Pulmonary artery endothelial cell (primary cell): ENCODE measurements at places on chromosomes 3 and 15. TPM values are rescaled to one million over a fixed set of nuclear protein-coding genes. Genes with fewer than 3 reads are reported as not detected.

- DNase-seq = no peak
Observed at GRCh38 chr3:14453876-14454638, 51.7 kb downstream of the SLC6A6 start.

Gene ACTRT3
- 4.0 and 5.1 TPM in 2 replicates for total RNA-seq

DNA sequence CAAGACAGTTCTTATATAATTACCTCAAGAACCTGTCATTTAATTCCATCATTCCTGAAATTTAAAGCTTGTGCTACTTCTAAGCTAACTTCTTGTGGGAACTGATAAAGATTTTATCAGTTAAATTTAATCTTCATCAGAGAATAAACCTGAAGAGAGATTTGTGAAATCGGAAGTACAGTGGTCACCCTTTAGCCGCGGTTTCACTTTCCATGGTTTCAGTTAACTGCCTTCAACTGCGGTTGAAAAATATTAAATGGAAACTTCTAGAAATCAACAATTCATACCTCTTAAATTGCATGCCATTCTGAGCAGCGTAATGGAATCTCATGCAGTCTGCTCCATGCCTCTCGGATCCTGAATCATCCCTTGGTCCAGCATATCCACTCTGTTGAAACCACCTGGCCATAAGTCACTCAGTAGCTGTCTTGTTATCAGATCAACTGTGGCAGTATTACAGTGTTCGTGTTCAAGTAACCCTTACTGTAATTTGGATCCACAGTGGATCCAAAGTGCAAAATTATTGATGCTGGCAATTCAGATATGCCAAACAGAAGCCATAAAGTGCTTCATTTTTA, 626.1 kb downstream of the CADM2 start:
- DNase-seq = no peak

Gene CD86
- not detected in 2 replicates for total RNA-seq

Gene PLA2G4F
- total RNA-seq = not detected in 2 replicates

Gene PLSCR5
- total RNA-seq = not detected in 2 replicates

Gene AGTR1
- not detected in 2 replicates for total RNA-seq

Gene NPAP1
- total RNA-seq = not detected in 2 replicates

Gene NDN
- 6.5 and 25.0 TPM in 2 replicates for total RNA-seq

Gene SCAANT1
- not detected in 2 replicates for total RNA-seq

Gene BDH1
- total RNA-seq = 2.5 and 3.8 TPM in 2 replicates

DNA sequence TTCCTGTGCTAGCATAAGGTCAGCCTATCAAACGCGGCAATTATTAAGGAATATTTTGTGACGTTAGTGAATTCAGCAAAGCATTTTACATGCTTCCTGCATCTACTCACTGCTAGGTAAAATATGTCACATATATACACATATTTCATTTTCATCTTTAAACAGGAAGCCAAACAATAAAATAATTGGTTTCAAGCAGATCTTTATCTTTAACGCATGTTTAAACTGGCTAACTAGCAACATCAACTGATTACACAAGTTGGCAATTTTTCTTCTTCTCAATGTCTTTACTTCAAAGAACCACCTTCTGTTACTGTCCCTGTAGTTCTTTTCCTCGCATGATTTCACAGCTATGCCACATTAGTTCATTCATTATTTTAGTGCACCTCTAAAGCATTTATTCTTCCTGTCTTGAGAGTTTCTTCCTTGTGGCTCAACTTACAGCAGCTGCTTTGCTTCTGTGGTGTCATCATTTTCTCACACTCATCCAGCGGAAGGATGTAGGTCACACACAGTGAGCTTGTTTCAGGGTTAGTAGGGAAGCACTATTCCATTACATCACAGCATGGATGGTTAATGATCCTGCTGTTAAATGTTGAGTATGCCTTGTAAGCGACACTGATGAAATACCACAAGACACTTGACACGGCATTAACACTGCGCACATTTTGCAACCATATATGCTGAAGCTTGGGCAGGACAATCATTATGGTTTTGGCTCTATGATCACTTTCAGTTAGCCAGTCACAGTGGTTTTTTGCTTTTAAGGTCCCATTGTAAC, 2.3 kb upstream of the BCHE start:
- DNase-seq = no peak

- no peak for DNase-seq
Observed at GRCh38 chr3:173630849-173631248, 233.3 kb downstream of the NLGN1 start.

Gene RAMAC
- 23.2 and 28.3 TPM in 2 replicates for total RNA-seq

DNA sequence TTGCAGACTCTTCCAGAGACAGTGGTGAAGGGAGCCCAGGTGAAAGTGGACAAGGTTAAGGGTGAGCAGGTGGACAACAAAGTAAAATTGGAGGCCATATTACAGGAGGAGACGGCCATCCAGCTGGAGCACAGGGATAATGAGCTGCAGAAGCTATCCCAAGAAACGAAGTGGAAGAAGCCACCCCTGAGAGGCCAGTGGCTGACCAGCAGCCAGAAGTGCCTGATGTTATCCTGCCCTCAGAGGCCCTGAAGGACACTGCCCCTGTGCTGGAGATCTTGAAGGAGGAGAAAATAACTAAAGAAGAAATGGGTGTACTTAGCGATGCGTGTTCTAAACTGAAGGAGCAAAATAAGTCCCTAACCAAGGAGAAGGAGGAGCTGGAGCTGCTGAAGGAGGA, 107.6 kb downstream of the SMAD6 start:
- DNase-seq = no peak

Gene PGBD4
- total RNA-seq = 1.1 and 1.7 TPM in 2 replicates

Gene TIMP4
- total RNA-seq = 0.07 and 0.46 TPM in 2 replicates

GRCh38 chr3:99967796-99968195, 146.5 kb downstream of the FILIP1L start:
- DNase-seq = no peak

Gene BNIP2
- 151 and 201 TPM in 2 replicates for total RNA-seq

GRCh38 chr15:70892912-70893560, 410 bp downstream of the LRRC49 start:
- peak; percentile 40 for DNase-seq

GRCh38 chr3:193968380-193968974, 167.5 kb upstream of the HES1 start:
- no peak for DNase-seq

GRCh38 chr3:189567322-189567721, 63.9 kb upstream of the TP63 start:
- DNase-seq = no peak

DNA sequence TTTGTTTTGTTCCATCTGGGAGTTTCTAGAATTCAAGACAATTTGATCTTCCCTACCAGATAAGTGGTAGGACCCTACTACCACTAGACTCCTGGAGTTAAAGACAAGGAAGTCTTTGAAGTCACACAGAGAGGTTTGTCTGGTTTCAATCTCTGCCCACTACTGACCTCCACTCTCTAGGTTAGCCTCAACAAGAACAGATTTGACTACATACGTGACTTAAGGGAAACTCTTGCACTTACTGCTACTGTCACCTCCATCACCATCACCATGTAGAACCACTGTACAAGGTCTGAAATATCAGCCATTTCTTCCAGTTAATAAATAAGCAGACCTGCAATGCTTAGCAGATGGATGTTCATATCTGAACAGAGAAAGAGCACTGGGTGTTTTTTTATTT, 148.3 kb upstream of the ARHGEF26 start:
- no peak for DNase-seq

DNA sequence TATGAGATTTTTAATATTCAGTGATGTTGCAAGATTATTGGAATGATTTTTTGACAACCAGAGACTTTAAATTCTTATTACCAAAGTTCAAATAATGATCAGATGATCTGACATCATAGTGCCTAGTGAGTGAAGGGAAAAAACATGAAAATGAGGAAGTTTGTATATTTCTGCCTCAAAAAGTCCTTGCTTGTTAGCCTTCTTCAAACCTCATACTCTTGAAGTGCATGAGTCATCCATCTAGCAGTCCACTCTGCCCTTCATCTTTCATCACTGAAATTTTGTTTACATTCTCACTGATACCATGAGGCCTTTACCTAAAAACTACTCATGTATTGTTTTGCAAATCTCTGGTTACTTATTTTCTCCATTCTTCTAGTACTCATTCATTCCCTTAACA, 23.9 kb upstream of the OR5H6 start:
- no peak for DNase-seq
